NCI-H524 treated with DMSO at 0.1 percent for 48 hours (cell line): ENCODE measurements at places on chromosomes 12 and 14.

GRCh38 chr12:66662729-66663128 is 16.1 kb downstream of the GRIP1 start:
- DNase-seq = no peak

DNA sequence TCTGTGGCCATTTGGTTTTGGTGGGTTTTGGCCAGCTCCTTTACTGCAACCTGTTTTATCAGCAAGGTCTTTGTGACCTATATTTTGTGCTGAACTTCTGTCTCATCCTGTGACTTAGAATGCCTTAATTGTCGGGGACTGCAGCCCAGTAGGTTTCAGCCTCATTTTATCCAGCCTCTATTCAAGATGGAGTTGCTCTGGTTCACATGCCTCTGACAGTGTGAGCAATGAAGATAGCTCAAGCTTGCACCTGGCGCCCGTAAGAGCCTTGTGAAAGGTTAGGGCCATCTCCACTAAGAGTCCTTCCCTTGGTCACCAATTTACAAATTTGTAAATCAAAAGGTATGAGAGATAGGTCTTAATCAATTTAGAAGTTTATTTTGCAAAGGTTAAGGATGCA is 19.4 kb downstream of the SLCO1B3 start:
- no peak for DNase-seq

DNA sequence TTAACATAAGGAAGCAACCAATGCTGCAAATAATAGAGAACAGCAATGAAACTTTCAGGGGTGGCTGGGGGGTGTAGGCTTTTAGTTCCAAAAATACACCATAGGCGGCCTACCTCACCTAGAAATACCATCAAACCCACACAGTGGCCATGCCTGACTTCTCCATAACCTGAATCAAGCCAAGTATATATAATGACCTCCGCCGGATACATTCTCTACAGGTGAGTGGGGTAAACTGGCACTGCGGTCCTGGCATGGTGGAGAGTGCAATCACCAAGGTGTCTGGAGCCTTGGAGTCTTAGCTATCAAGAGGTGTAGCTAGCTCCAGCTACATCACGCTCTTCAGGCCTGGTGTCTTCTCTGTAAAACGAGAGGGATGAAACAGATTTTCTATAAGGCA is 1.2 kb downstream of the ZBTB25 start:
- DNase-seq = no peak

DNA sequence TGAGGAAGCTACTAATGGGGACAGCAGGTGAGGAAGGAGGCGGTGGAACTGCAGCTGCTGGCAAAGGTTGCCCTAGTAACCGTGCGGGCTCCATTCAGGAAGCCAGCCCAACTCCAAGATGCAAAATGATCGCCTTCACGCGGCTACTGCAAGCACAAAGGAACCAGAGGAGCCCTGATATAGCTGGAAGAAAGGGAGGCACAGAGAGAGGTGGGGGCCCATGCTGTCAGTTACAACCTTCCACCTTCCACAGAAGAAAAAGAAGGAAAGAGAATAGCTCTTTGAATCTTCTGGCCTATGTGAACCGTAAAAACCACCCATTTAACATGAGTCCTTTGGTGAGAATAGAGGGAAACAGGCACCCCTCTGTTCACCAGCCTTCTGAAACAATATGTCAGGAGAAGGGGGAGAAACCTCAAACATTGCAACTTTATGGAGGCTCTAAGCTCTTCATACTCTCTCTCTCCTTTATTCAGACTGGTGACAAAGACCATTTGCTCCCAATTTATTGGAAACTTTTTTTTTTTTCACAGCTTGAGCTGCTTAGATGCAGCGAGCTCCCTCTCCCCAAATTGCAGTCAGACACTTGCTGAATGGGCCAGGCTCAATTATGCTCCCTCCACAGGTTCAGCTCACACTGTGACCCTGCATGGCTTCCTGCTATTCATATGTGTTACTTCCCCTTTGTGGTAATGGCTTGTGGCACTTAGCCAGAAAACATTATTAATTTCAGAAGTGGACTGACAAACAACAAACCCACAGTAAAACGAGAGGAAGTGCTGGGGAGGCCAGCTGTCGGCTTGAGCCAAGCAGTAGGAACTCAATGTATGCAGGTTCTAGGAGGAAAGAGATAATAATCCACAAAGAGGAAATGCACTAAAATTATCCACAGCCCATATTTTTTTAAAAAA is 6.2 kb downstream of the DUSP6 start:
- peak; percentile 85 for DNase-seq

GRCh38 chr12:106721915-106722314 is 52.6 kb upstream of the RIC8B start:
- DNase-seq = no peak

- no peak for DNase-seq
Measured at GRCh38 chr12:11144297-11144696, 9.9 kb upstream of the TAS2R30 start.

GRCh38 chr12:47396902-47397663 is 308.7 kb downstream of the RPAP3 start:
- DNase-seq = no peak

DNA sequence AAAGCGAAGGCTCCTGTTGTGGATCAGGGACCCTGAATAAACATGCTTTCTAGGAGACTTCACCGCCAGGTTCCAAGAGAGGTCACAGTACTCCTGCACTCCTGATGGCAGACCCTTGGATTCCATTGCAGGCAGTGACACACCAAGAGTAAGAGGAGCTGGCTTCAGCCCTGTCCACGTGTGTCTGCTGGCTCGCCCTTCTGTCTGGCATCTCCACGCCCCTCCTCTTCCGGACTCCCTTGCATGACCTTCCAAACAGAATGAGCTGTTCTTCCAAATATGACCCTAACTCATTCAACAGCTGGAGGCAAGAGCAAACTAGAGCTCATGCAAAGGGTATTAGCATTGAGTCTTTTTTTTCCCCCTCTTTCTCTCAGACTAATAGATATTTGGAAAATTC is 233.0 kb upstream of the PLEKHG7 start:
- DNase-seq = no peak

- DNase-seq = no peak
Measured at GRCh38 chr14:23933108-23933741, 20.3 kb upstream of the DHRS4 start.

DNA sequence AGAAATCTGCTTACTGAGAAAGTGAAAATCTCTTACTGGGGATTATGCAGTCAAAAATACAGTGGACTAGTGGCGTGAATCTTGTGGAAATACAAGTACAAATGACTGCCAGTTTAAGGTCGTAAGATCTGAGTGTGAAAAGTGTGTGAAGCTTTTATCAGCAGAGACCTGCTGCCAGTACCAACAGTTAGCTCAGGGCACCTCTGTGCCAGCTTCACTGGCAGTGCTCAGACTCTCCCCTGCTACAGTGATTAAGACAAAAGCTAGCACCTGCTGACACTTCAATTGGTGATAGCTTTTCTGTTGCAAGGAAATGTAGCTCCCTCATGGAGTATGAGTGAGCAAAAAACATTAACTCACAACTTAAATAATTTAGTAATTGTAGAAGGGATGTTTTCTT is 185.1 kb downstream of the ANO6 start:
- no peak for DNase-seq

DNA sequence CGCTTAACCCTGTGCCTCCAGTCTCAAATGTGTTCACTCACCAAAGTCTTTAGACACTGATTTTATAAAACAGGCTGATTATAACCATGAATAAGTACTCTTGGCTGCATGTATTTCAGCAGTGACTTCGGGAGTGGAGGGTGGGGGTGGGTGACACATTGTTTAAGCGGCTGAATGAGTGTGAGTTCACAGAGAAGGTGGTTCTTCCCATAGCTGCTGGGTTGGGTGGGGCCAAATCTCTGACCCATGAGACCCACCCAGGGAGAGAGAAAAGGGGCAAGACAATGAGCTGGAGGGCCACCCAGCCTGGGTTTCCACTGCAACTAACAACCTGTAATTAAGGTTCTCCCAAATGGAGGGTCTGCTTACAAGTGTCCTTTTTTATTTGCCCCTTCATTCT is 96.4 kb downstream of the SYNE3 start:
- no peak for DNase-seq

- DNase-seq = no peak
Measured at GRCh38 chr14:91381801-91382670, 35.6 kb downstream of the CCDC88C start.

DNA sequence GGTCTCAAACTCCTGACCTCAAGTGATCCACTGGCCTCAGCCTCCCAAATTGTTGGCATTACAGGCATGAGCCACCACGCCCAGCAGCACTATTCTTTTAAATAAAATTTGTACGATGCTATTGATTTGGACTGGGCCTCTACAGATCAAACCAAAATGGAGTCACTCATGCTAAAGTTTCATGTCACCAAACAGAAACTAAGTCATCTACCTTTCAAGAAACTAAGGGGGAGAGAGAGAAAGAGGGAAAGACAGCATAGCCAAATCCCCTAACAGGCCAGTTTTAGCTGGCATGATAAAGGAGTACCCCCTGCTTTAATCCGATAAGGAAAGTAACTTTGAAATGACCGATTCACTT is 23.1 kb upstream of the STK38L start:
- no peak for DNase-seq

DNA sequence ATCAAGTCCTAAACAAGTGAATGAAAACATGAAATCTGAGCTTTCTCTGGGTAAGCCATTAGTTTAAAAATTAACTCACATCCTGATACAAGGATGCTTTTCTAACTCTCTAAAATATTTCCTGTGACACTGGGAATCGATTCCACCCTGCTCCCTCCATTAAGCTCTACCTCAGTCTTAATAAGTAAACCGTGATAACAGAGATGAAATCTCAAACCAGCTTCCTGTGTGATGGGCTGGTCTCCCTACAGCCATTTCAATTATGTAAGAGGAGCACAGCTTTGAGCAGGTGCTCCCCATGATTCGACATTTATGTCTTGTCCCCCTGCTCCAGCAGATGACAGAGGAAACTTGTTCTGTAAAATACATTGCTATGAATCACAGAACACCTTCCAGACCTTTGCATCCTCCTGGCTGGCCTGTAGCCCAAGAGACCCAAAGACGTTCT is 59.0 kb downstream of the GAS2L3 start:
- DNase-seq = no peak

- DNase-seq = no peak
Measured at GRCh38 chr12:29634057-29634456, 136.6 kb upstream of the OVCH1 start.

GRCh38 chr14:99562856-99563748 is 40.9 kb downstream of the CCDC85C start:
- peak; percentile 79 for DNase-seq

- peak; percentile 38 for DNase-seq
Measured at GRCh38 chr14:95993768-95994592, 45.2 kb upstream of the C14orf132 start.

- DNase-seq = peak; percentile 65
Measured at GRCh38 chr12:7933255-7933726, 2.7 kb downstream of the SLC2A3 start.

- DNase-seq = peak; percentile 81
Measured at GRCh38 chr12:113684053-113684907, 212.6 kb upstream of the LHX5 start.

DNA sequence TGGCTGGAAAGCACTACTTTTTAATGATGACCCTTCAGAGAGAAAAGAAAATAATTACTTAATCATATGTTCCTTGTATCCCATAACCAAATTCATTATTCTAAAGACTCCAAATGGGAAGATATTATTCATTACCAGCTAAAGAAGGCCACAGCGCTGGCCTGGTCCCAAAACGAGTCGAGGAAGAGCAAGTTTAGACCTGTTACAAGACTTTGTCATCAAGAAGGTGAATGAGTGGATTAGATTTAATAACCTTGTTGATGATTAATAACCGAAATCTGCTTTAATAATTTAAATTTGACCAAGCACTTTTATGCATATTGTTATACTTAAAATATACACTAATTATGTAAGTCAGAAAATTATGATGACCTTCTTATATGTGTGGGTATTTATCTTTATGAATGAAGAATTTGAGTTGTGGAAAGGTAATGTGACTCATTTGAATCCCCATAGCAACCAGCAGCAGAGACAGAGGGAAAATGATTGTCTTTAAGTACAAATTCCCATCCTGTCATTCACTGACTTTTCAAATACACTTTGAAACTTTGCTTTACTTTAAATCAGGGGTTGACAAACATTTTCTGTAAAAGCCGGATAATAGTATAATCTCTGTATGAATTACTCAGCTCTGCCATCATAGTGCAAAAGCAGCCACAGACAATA is 200.3 kb upstream of the NPAS3 start:
- peak; percentile 58 for DNase-seq

DNA sequence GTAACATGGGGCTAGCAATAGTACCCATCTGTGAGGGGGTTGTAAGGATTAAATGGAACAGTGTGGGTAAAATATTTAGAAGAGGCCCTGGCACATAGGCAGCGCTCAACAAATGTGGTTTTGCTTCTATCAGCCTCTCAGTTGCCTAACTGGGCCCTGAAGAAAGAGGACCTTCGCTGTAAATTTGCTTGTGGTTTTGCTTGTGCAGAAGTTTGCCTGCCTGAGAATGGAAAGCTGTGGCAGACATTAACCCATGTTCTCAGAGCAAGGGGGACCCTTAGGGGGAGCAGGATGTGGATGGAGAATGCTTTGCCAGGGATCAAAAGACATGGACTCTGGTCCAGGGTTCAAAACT is 160.1 kb downstream of the BRMS1L start:
- DNase-seq = no peak

DNA sequence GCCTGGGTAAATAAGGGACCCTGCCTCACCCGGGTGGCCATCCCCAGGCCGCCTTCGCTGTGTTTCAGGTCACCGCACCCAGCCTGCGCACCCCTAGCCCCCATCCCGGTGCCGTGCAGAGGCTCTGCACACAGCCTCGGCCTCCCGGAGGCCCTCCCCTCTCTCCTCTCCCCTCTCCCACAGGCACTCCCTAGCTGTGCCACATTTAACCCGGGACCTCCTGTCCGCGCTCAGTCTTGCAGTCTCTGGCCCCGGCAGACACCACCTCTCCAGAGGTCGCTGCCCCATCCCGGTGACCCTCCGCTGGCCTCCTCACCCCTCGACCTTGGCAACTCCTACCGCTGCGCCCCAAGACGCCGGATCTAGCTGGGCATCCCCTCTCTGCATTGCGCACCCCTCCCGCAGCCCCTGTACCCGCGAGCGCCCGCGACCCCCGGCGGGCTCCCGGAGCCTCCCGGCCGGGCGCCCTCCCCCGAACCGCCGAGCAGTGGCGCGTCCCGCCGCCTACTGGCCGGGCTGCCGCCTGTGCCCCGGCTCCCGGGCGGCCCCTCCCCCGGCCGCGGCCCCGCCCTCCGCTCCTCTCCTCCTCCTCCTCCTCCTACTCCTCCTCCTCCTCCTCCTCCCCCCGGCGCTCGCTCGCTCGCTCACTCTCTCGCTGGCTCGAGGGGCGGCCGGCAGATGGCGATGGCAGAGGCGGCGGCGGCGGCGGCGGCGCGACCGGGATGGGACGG is 120.7 kb downstream of the AACS start:
- DNase-seq = no peak
